NCI-H2171 treated with DMSO at 0.1 percent for 48 hours (cell line): ENCODE measurements at places on chromosomes 3 and 15.

DNA sequence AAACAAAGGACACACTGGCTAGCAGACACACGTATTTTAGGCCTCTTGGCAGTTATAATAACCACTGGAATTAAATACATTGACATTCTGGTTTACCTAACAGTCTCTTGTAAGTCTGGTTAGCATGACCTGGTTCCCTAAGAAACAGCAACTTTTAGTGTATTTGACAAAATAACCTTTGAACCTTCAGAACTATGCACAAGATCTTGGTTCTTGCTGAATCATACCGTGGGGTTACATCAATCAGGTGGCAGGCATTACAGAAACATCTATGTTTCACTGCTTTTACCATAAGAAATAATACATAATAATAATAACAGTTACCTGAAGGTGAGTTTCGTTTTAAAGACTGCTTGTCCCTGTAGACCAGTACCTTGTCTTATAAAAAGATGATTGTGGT, 18.8 kb downstream of the LEO1 start:
- DNase-seq, result no peak

DNA sequence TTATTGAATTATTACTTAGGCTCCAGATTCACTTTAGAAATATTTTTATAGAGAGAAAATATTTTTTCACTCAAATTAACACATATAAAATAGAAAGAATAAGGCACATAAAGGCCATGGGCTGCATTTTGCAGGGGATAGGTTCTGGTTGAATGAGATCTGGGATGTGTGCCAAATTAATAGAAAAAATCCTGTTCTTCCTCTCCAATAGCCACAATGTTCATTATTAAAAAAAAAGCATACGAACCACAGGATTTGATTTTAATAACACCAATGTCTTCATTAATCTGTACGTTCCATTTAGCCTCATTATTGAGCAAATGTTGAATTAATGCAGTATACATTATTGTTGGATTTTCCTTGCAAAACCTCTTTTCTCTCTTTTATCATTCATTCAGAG, 622.8 kb upstream of the AGTR1 start:
- DNase-seq, result peak; percentile 27

DNA sequence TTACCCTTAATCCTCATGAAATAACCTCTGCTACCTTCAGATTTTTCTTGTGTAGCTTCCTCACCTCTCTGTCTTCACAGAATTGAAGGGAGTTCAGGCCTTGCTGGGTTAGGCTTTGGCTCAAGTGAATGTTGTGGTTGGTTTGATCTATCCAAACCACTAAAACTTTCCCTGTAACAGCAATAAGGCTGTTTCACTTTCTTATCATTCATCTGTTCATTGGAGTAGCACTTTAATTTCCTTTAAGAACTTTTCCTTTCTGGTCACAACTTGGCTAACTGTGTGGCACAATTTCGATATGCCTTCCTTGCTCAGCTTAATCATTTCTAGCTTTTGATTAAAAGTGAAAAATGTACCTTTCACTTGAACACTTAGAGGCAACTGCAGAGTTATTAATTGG, 129.8 kb downstream of the NR1I2 start:
- no peak for DNase-seq

DNA sequence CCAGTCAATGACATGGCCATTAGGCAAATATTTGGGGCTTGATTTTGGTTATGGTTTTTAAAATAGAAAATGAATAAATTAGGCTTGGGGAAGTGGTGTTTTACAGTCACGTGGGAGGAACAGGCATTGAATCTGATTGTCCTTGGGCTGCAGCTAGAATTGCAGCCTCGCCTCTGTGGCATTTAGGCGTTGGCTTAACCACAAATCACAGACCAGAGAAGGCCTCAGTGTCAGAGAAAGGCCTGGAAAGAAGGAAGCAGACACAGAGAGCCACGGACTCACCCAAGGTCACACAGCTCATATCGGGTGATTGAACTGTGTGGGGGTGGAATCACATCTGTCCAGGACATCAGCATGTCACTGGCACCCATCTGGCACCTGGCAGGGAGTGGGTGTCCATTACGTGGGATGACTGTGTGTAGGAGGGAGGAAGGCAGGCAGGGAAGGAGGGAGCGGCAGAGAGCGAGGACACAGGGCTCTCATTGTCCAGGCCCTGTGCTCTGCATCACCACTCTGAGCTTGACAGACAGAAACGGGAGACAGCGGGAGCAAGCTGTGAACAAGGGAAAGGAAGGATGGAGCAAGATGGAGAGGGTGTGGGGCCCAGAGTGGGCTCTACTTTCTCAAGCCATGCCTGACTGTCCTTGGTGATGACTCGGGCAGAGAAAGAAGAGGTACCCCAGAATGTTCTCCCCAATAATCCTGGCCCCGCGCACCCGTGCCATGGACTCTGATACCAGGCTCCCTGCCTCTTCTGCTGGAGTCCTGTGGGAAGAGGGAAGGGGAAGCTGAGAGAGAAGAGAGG, 186.4 kb downstream of the FAM43A start:
- DNase-seq, result peak; percentile 63

DNA sequence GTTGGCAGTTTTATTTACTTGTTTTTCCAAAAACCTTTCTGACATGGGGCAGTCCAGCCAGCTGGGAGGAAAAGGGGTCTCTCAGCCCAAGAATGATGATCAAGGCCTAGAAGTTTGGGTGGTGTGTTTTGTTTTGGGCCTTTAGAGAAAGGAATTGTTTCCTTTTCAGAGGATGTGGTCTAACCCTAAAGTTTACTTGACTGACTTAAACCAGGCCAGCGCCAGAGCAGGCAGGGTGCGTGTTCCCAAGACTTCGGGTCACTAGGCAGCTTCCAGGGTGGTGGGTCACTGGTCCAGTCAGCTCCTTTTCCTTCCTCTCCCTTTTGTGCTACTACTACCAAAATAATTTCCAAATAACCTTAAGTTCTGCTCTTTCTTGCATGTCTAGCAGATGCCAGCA, 4.9 kb downstream of the FLNB start:
- no peak for DNase-seq

DNA sequence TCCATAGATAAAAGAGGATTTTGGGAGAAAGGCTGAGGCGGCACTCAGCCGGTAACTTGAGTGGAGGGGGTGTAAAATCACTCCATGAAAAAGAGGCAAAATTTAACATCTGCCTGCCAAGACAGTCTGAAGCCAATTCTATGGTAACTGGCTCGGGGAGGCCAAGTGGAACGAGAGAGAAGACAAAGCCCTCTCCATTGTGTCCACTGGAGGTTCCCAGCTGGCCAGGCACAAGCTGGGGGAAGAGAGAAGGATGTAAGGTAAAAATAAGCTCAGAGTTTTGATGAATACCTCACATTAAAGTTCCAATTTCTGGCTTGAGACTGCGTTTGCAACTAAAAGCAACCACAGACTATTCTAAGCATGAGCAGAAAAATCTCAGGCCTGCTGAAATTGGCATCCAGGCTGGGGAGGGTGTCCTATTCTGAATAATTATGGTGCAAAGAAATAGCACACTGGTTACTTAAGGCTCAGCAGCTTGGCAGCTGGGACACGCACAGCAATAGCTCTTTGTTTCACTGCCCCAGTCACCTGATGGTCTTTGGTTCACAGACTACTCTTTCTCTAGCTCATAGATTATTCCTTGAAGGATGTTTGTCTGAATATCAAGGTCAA, 48.8 kb downstream of the CHRD start:
- DNase-seq, result no peak

DNA sequence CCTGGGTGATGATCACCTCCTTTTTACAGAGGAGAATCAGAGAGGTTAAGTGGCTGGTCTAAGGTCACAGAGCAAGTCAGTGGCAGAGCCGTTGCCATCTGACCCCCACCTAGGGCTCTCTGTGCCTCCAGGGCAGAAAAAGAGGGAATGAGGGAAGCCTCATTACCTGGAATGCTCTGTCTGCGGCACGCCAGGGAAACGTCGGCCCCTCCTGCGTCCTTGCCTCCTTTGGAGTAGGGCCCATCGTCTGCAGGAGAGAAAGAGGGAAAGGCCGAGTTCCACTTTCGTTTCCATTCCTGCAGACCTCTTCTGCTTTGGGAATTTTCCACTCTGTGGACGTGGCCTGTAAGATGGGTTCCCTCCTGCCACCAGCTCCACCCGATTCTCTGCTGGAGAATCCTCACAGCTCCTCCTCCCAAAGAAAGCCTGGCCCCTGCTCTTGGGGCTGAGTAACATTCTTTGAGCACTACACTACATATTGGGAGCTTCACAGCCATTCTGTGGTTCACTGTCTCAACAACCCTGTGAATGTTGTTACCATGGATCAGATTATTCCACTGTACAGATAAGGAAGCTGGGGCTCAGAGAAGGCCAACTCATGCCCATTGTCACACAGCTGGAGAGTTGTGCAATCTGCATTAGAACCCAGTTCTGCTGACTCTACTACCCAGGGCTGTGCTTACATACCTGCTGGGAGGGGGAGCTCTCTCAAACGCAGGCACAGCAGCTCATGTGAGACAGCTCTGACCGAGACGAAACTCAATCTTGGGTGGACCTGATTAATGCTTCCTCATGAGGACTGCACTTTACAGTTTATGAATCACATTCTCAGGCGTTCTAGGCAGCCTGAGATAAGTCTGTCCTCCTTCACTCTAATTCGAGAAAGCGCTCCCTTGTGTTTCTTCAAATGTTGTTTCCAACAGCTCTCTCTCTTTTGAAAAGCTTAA, 14.2 kb downstream of the GRIP2 start:
- no peak for DNase-seq
